ENCODE measurements at places on chromosomes 12 and 14.

DNA sequence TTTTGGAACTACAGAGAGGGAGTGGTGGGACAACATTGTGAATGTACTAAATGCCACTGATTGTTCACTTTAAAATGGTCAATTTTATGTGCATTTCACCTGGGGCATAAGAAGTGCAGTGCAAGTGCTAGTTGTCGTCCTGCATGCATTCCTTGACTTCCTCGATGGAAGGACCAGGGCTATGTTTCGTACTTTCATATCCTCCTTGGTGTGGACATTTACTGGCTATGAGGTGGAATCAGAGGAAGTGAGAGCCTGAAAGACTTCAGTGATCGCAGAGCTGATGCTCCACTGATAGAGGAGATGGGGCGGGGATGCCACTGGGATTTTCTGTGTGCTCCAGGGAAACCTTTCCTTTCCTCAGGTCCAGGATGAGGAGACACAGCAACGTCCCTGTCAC lies 54.1 kb upstream of the DDX11 start:
- no peak for DNase-seq

DNA sequence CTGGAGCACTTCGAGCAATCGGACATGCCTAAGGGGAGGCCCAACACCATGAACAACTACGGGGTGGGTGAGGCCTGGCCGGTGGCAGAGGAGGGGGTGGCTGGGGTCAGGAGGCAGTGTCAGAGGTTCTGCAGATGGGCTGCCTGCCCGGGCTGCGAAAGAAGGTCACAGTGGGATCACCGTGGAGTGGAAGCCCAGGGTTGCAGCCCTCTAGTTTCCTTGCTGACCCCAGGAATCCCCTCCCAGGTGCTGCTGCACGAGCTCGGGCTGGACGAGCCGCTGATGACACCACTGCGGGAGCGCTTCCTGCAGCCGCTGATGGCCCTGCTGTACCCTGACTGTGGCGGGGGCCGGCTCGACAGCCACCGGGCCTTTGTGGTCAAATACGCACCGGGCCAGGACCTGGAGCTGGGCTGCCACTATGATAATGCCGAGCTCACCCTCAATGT lies 1.9 kb upstream of the ARL6IP4 start:
- DNase-seq = no peak

- no peak for DNase-seq
Measured at GRCh38 chr14:32022938-32023466, 54.1 kb upstream of the ARHGAP5 start.

- no peak for DNase-seq
Measured at GRCh38 chr14:28012629-28013415, 753.8 kb upstream of the FOXG1 start.

DNA sequence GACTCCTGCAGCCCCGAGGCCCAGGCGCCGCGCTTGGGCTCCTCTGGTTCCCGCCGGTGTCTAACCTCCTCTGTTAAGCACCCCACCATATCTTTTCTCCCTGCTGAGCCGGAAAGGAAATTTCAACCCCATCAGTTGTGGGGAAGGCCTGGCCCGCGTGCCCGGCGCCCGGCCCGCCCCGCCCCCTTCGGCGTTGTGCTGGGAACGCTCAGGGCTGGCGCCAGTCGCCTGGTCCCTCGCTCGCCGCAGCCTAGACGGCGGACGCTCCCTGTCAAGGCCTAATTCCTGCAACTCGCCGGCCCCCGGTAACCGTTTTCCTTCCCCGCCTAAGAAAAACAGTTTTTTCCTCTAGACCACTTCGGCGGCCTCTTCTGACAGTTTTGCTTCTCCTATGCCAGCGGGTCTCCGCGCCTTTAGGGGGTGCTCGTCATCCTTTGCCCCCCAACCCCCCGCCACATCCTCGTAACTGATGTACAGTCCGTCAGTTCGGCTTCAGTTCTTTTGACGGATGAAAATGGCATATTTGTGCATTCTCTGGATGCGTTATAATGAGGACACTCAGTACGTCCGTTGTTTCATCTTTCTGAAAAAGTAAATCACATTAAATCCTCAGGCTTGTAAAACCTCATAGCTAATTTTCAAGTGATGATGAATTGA lies 506 bp upstream of the NAP1L1 start:
- peak; percentile 63 for DNase-seq

DNA sequence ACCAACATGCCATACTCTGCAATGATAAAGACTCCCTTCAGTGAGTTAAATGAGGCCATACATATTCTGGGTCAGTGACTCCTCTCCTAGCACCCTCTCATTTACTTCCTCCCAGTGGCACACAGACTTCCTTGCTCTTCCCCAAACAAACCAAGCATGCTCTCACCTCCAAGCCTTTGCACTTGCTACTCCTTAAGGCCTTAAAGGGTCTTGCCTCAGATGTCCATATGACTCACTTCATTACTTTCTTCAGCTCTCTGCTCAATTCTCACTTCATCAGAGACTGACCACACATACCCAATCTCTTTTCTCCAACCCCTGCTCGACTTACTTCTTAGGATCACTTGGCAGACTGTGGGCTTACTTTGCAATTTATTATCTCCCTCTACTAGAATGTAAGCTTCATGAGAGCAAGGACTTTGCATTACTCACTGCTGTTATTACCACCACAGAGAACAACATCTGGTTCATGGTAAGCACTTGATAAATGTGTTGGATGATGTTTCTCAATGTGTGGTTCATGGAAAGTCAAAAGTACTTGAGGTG lies 22.8 kb downstream of the DDX24 start:
- DNase-seq = no peak

DNA sequence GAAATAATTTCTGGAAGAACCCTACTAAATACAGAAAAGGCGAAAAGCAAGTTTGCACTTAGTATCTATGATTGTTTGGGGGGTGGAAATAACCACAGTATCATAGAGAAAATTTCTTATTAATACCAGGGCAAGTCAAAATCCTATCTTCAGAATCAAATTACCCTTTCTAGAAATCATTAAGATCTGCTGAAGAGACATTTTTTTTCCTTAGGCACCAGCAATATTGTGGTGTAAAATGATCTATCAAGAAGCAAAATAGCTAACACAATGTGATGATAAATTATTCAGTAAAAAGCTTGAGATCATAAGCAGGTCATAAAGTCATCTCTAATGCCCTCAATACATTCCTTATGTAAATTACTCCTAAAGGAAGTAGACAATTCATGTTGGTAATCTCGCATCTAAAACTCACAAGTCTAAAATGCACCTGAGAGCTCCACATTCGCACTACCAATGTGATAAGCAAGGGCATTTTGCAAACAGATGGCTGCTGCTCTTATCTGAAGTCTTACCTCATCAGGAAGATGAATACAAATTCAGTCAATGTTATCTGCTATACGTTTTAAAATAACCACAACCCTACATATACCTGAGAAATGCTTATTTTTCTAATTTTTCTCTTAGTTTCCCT lies 14.6 kb downstream of the HEATR5A start:
- no peak for DNase-seq

- no peak for DNase-seq
Measured at GRCh38 chr12:75558287-75558686, 46.9 kb upstream of the KRR1 start.

DNA sequence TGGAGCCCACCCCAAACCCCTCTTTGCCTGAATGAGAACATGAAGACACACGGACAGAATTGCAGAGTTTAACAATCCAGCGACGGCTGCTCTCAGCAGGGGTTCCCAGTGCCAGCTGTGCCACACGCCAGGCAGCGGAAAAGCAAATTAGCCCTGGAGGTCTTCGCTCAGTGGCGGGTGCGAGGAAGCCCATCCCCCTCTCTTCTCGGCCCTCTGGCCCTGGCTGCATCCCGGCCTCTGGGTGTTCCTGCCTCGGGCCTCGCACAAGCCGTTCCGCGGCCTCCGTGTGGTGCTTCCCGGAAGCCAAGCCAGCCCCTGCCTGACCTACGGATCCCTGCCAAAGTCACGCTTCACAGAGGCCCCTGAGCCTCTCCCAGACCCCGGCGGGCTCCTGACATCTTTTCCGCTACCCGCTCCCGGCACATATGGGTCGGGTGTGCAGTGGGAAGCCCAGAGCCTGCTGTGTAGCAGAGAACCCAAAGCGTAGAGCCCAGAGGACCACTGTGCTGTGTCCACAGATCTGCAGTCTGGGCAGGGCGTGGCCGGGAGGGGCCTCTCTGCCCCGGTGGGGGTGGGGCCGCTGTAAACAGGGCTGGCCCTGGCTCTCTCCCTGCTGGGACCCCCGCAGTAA lies 70.7 kb upstream of the GALNT9 start:
- DNase-seq = no peak

DNA sequence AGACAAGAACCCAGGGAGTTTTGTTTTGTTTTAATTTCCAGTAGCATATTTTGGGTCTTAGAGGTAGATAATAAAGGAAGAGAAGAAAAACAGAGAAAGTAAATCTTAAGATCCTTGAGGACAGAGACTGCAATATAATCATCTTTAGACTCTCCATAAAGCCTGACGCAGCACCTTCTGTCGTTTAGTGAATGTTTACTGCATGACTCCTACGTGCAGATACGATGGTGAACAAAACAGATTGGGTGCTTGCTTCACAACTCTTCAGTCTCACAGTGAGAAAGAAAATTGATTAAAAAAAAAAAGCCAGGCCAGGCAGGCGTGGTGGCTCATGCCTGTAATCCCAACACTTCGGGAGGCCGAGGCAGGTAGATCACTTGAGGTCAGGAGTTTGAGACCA lies 86.9 kb downstream of the STON2 start:
- no peak for DNase-seq

GRCh38 chr12:22230280-22230794 lies 104.2 kb downstream of the ST8SIA1 start:
- DNase-seq = peak; percentile 7

DNA sequence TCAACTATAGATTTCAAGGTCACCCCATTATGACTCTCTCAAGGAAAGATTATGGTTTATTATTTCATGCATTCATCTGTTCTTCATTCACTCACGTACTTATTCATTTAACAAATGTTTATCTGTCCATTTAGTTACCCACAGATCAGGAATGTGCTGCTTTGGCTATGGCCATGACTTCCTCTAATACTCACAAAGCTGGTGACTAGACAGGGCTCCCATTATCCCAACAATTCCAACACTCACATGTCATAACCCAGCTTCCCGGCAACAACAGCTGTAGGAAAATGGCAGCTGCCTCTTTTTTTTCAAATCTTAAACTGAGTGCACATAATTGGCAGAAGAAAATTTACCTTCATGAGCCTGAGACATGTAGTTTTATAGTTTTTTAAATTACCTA lies 190.8 kb upstream of the CCDC196 start:
- no peak for DNase-seq
